Activated CD4-positive, alpha-beta T cell treated with anti-CD3 and anti-CD28 coated beads, Interleukin-2, amount 50 U/mL, for 4 hours (primary cell): ENCODE measurements at places on chromosomes 1 and 21.

GRCh38 chr1:2778220-2778592, 23.3 kb downstream of the TTC34 start:
- DNase-seq, result no peak

- DNase-seq, result no peak
Observed at GRCh38 chr21:45317398-45318145, 29.9 kb upstream of the POFUT2 start.

DNA sequence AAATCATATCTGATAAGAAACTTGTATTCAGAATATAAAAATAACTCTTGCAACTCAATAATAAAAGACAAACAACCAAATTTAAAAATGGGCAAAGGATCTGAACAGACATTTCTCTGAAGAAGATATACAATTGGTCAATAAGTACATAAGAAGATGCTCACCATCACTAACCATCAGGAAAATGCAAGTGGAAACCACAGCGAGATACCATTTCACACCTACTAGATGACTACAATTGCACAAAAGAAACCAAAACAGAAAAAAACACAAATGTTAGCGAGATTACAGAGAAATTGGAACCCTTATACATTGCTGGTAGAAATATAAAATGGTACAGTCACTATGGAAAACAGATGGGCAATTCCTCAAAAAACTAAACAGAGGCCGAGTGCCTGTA, 11.5 kb upstream of the ZNF683 start:
- DNase-seq, result no peak

- peak; percentile 66 for DNase-seq
Observed at GRCh38 chr1:109790735-109791494, 27.2 kb upstream of the EPS8L3 start.

GRCh38 chr1:21361506-21361905, 71.2 kb upstream of the ECE1 start:
- no peak for DNase-seq

DNA sequence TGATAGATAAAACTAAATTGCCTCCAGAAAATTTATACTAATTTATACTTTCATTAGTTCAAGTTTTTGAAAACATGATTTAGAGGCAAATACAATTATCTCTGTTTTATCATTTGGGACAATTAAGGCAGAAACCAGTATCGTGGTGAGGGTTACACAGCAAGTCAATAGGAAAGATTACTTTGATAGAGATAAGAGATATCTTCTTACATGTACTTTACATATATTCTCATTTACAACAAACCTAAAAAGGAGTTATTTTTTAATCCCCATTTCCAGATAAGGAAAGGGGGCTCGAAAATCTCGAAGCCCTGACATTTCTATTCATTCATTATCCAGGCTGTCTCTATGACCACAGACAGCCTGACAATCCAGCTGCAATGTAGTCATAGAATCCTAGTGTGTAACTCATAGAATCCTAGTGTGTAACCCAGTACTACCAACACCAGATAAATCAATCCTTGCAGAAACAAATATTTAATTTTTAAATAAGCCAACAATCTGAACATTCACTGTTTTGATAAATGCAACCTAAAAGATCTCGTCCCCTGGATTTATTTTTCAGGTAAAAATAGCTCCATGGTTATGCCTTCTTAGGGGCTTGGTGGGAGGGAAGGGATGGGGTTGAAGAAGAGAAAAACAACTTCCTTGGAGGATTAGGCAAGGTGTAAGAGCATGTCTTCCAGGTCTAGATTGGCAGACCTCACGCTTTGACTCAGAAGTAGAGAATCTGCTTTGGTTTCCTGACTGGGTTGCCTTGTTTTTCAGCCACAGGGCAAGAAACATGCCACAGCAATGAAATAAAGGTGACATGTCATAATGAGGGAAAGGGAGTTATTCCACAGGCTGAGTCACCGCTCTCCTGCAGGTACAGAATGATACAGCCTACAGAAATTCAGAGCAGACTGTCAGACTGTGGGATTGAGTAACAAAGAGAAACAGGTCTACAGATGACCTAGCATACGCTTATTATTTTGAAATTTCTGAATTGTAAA, 45.6 kb downstream of the IRF2BP2 start:
- no peak for DNase-seq

- no peak for DNase-seq
Observed at GRCh38 chr1:55117941-55118340, 78.6 kb downstream of the PCSK9 start.

DNA sequence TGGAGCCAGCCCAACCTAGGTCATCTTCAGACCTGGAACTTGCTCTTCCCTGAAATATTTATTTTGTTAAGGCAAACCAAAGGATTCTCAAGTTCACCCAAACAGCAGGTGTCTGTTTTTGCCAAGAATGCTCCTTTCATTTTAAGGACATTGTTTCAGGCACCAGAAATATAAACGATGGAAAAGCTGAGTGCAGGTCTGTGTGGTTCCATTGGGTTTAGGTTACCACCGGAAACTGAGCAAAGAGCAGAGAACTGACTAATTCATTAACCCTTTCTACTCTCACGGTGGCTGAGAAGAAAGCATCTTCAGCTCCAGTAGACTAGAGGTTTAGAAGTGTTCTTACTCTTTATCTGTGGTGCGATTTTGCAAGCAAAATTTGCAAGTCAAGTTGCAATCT, 38.0 kb upstream of the ZC3H11B start:
- no peak for DNase-seq

DNA sequence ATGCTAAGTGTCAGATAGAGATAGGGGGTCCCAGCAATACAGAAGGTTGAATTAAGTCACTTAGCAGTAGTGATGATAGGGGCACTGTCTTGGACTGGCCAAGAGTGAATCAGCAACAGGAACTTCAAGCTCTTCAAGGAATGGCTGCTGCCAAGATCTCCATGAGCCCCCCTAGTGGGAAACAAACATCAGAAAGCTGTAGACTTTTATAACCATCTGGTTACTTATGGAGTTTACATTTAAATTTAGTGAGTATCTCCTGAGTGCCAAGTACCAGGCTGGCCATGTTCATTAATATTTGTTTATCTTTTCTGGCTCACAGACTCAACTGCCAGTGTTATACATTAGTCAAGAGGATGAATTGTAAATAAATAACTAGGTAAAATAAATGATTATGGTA, 327.3 kb downstream of the TTLL7 start:
- no peak for DNase-seq

GRCh38 chr1:210748796-210749195, 385.2 kb downstream of the KCNH1 start:
- no peak for DNase-seq

DNA sequence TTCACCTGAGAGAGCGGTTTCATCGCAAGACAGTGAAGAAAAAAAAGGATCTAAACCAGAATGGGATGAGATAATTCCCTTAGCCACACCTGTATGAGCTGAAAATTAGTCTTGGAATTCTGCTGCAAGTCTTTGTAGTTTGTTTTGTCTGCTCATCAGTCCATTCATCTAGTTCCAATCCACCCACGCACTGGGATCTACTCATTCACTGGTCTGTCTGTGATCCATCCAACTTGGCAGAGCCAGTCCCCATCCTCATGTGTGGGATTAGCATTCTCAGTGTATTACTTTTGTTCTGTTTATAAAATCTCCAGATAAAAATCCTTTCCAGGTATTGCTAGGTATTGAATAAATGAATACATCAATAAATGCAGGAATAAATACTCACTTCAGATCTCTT, 266.5 kb upstream of the USP24 start:
- DNase-seq, result no peak

GRCh38 chr1:33301273-33301984, 19.5 kb downstream of the A3GALT2 start:
- no peak for DNase-seq
